ENCODE measurements at places on chromosomes 16 and 17. TPM values are rescaled to one million over a fixed set of nuclear protein-coding genes. Genes with fewer than 3 reads are reported as not detected.

Gene HSD17B1
- polyA plus RNA-seq, result 0.97 TPM

Gene SEZ6L2
- 187 TPM for polyA plus RNA-seq

Gene NXPH3
- 5.1 TPM for polyA plus RNA-seq

Gene SP2
- polyA plus RNA-seq, result 31.6 TPM

Gene GGT6
- polyA plus RNA-seq, result 0.17 TPM

Gene SLFN14
- not detected for polyA plus RNA-seq

Gene NXN
- polyA plus RNA-seq, result 127 TPM

Gene CACNG1
- polyA plus RNA-seq, result 1.1 TPM

Gene CETP
- polyA plus RNA-seq, result 1.6 TPM

Gene ARL5C
- polyA plus RNA-seq, result not detected

Gene CTRB2
- polyA plus RNA-seq, result not detected

Gene CCL4L2
- polyA plus RNA-seq, result not detected

Gene FOXC2
- polyA plus RNA-seq, result 0.71 TPM

Gene KRT17
- 16.0 TPM for polyA plus RNA-seq

Gene CCDC78
- 0.39 TPM for polyA plus RNA-seq

Gene FOXF1
- polyA plus RNA-seq, result 1.4 TPM

Gene HSF4
- polyA plus RNA-seq, result 6.4 TPM

Gene HOXB8
- 65.2 TPM for polyA plus RNA-seq

Gene TEKT1
- 0.29 TPM for polyA plus RNA-seq

Gene ITGB4
- 29.4 TPM for polyA plus RNA-seq

Gene MRPL27
- 81.3 TPM for polyA plus RNA-seq

Gene MT1H
- polyA plus RNA-seq, result 6.6 TPM

Gene HIC1
- 2.6 TPM for polyA plus RNA-seq

Gene CEMP1
- polyA plus RNA-seq, result not detected

Gene ZG16
- not detected for polyA plus RNA-seq

Gene SUPT4H1
- polyA plus RNA-seq, result 111 TPM

Gene CACNA1G
- 2.0 TPM for polyA plus RNA-seq

Gene CDRT15L2
- polyA plus RNA-seq, result not detected

Gene MT3
- 874 TPM for polyA plus RNA-seq

Gene C17orf78
- polyA plus RNA-seq, result not detected

Gene NOS2
- polyA plus RNA-seq, result 1.7 TPM

Gene GPR139
- 0.41 TPM for polyA plus RNA-seq

Gene TPSB2
- not detected for polyA plus RNA-seq

Gene KCNJ2
- polyA plus RNA-seq, result 1.2 TPM

Gene PDE6G
- polyA plus RNA-seq, result not detected

Gene USP43
- 2.4 TPM for polyA plus RNA-seq

Gene SPN
- polyA plus RNA-seq, result 0.37 TPM

Gene SYNGR3
- 59.3 TPM for polyA plus RNA-seq

Gene MRPL58
- polyA plus RNA-seq, result 36.7 TPM

Gene KCNJ12
- 2.9 TPM for polyA plus RNA-seq

Gene TBC1D3H
- polyA plus RNA-seq, result not detected

Gene NDRG4
- 288 TPM for polyA plus RNA-seq

Gene TEX19
- not detected for polyA plus RNA-seq

Measured in brain (organoid and tissue), 16 donors.